ENCODE measurements at places on chromosomes 1 and 21.

DNA sequence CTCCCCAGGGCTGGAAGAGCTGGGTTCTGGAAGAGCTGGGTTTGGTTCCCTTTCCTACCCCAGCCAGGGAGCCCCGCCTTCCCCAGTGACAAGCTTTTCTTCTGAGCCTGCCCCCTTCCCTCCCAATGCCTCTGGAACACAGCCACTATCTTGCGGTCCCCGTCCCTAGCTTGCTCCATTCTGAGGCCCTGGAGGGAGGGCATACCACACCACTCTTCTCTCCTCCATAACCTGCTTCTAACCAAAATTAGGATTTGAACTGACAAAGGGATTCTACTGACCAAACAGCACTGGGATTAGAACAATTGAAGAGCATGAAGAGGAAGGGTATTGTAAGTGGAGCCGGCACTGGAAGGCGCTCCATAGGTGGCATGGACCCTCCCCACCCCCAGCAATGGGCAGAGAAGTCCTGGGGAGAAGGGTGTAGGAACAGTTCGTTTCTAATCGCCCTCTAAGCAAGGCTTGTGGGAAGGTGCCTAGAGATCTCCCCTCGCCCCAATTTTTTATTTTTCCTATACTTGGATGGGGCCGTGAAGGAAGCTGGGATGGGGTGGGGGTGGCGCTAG is 690 bp downstream of the C1orf216 start:
- DNase-seq, result peak; percentile 38

GRCh38 chr1:206909161-206909882 is 12.1 kb downstream of the IL24 start:
- DNase-seq, result peak; percentile 65

- DNase-seq, result no peak
These were observed 42.9 kb upstream of the ID3 start for GRCh38 chr1:23601968-23602876.

DNA sequence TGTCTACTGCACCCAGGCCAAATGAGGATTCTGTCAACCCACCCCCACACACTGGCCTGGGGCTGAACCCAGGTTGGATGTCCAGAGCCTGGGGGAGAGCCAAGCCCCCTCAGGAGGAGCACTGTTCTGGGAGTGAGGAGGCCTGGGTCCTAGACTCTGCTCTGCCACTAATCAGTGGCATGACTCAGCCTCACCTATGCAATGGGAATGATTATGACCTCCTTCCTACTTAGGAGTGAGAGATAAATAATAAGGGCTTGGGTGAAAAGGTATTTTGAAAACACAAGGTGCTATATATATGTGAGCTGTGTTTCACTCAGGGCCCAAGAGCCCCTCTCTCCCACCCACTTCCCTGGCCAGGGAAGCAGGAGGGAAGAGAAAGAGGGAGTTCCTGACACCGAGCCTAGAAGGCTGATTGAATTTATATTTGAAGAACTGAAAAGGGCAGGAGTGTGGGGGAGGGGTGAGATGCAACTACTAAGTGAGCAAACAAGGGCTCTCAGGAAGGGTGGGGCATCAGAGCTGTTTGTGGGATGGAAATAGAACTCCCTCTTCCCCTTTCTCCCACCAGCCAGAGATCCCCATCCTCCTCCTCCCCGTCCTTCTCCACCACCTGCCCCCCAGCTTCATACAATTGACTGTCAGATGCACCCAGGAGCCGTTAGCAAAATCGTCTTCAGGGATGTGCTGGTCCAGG is 8.2 kb downstream of the IGSF9 start:
- DNase-seq, result no peak

DNA sequence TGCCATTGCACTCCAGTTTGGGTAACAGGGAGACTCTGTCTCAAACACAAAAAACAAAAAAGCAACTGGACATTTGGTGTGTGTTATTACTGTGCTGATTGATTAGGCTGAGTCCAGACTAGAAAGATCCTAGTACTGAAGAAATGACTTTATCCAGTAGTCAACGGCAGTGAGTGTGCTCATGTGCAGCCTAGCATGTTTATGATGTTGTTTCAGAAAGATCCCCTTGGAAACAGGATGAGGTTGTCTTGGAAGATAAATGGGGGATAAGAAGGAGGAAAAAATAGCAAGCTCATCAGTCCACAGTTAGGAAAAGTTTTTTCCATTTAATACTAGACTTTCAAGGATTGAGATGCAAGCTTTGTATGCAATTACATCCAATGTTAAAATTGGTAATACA is 14.3 kb downstream of the RUSC1 start:
- no peak for DNase-seq

DNA sequence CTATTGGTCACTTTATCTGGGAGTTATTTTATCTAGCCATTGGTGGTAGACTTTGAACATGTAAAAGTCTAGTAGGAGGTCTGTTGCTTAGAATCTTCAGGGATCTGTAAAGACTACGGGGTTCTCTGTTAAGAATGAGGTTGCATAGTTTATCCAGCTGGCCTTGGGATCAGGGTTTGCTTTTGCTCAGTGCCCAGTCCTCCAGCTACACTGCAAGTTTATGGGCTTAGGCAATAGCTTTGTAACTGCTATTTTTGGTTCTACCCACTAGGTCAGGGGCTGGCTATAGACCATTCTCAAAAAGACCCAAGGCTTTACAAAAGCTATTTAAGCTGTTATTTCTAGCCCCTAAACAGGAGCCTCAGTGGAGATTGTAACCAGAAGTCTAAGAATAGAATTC is 9.8 kb downstream of the SH3GLB1 start:
- DNase-seq, result no peak

DNA sequence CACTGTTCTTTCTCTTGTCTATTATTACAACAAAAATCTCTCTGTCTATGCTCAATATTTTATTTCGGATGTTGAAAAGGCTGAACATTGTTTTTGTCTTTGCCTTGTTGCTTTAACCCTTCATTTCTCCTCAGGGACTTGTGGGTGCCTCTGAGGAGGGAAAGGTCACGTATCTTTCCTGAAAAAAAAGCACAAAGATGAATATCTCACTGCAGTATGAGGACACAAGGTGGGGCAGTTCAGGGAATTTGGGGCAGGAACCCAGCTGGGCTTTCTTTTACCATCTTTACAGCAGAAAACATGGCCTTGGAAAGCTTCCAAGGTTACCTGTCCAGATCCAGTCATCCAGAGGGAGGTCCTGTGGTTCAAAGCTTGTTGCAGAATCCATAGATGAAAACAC is 99.1 kb upstream of the LPGAT1 start:
- no peak for DNase-seq

GRCh38 chr1:182139496-182139895 is 78.0 kb upstream of the ZNF648 start:
- DNase-seq, result no peak

- no peak for DNase-seq
These were observed 36.9 kb upstream of the POU3F1 start for GRCh38 chr1:38083541-38083940.

Measured in stimulated activated CD8-positive, alpha-beta memory T cell treated with anti-CD3 and anti-CD28 coated beads, Interleukin-4, amount 100 ng/mL, for 48 hours (primary cell).